ENCODE measurements at places on chromosomes 3 and 15. TPM values are rescaled to one million over a fixed set of nuclear protein-coding genes. Genes with fewer than 3 reads are reported as not detected.

DNA sequence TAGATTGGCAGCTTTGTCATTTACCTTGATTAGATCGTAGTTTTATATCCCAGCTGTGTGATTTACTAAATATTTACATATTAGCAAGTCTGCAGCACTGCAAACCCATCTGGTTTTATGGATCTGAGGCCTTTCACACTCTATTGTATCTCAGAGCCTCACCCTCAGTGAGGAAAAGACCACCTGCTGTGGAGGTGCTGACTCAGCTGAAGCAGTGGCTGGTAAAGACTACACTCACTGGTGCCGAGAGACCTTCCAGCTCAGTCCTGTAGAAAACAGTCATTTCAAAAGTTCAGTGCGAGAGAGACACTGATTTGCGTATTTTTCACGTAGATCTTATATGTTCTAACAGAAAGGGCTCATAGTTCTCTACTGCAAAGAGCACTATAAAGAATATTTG is 307.8 kb upstream of the TPM1 start:
- peaks cover 2% of the 10 kb centered on the region for H3K36me3 ChIP-seq
- DNase-seq = no peak
- no peaks in the 10 kb centered on the region for H3K27me3 ChIP-seq
- no peak overlapping the region for H3K27ac ChIP-seq
- H3K4me1 ChIP-seq = no peaks in the 10 kb centered on the region

DNA sequence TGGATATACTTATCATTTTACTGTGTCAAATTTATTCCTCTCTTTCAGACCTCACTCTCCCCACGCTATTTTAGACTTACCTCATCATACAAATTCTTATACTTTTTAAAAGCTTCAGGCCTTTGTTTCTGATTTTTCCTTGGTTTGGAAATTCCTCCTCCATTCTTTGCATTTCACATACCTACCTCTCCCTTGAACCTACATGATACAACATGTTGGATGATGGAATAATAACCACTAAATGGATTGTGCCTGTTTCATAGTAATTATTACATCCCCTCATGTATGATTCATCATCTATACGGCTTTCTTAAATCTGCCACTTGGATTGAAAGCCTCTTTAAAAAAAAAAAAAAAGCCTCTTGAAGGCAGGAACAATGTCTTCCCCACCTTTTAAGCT is 24.6 kb downstream of the TRIP4 start:
- H3K36me3 ChIP-seq = peaks cover 45% of the 10 kb centered on the region
- no peak overlapping the region for H3K27ac ChIP-seq
- no peaks in the 10 kb centered on the region for H3K27me3 ChIP-seq
- DNase-seq = no peak
- H3K4me1 ChIP-seq = no peaks in the 10 kb centered on the region

GRCh38 chr3:129644836-129645235 is 38.4 kb upstream of the PLXND1 start:
- H3K27me3 ChIP-seq = no peaks in the 10 kb centered on the region
- no peaks in the 10 kb centered on the region for H3K36me3 ChIP-seq
- no peak overlapping the region for H3K4me3 ChIP-seq

DNA sequence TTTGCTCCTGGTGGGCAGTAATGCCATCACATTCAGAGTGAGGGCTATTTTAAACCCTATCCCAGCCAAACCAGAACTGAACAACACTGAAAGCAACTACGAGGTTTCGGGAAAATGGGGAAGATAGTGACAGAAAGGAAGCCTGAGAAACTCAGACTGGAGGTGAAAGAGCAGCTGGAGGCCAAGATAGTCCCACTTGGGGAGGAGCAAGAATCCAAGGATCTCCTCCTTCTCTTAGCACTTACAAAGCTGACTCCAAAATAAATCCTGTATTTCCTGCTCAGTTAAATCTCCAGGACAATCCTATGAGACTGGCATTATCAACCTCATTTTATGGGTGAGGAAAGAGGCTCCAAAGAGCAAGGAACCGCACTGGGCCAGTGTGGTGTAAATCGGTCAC is 14.1 kb upstream of the SETMAR start:
- no peak overlapping the region for H3K4me3 ChIP-seq
- no peak for DNase-seq
- H3K36me3 ChIP-seq = no peaks in the 10 kb centered on the region
- H3K4me1 ChIP-seq = no peaks in the 10 kb centered on the region

DNA sequence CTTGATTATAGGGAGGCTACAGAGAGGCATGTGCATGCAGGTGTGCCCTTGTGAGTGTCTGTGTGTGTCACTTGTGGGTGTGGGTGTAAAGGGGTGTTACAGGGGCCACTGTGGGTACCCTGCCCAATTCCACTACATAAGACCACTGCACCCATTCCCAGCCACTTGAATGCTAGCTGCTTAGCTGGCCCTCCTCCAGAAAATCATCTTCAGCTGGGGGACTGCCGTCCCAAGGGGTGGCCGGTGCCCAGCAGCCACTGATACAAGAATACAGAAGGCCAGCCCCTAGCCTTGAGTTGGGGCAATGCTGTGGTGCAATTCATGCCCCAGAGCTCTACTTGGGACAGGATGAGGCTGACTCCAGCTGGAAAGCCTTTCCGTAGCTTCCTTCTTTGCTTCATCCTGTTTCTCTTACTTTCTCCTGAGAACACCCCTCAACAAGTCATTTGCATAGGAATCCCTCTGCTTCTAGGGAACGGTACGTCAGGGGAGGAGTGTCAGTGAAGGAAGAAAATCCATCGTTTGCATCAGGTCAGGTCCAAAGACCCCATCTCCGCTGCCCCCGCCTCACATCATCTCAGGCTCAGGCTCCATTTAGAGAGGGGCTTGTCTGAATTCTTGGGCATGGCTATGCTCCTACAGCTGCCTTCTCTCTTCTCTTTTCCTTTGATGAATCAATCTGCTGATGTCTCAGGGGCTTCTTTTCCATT is 72.0 kb downstream of the SCN5A start:
- no peaks in the 10 kb centered on the region for H3K36me3 ChIP-seq
- no peaks in the 10 kb centered on the region for H3K27me3 ChIP-seq
- no peak overlapping the region for H3K4me3 ChIP-seq
- no peak overlapping the region for H3K27ac ChIP-seq

GRCh38 chr3:180048840-180049239 is 12.1 kb upstream of the PEX5L start:
- H3K4me3 ChIP-seq = no peak overlapping the region
- no peak overlapping the region for H3K27ac ChIP-seq
- H3K4me1 ChIP-seq = no peaks in the 10 kb centered on the region
- peaks cover 4% of the 10 kb centered on the region for H3K27me3 ChIP-seq
- no peak for DNase-seq

DNA sequence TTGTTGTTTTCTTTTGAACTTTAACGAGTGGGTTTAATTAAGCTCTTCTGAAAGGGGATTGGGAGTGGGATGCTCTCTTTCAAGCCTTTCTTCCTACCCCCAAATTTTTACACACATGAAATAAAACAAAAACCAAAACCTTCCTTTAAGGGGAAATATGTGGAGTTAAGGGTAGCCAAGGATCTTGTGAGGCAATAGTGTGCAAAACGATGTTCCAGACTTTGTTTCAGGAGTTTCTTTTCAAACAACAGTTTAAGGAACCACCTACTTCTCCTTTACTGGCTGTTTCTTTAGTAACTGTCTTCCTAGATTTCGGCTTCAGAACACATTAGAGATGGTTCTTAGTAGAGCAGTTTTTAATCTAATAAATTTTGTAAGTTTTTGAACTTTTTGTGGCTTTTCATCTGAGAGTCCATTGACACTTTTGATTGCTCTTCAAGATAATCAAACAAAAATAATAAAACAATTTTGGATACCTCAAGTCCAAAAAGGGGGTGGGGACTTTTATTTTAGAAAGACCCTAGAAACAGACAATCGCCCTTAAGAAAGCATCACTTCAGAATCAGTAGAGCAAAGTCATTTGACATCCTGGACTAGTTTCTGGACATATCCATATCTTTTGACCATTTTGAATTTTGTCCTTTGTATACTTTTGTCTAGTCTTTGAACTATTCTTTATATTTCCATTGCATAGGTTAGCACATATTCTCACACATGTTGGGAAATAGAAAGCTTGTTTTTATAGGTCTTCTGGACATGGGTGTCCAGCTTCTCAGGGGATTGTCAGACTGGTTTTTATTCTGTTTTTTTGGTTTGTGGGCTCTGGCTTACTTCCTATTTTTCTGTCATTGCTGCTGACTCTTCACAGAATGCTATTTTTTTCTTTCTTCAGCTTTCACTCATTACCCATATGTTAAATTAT is 6.0 kb downstream of the DIPK2A start:
- H3K4me3 ChIP-seq = no peak overlapping the region
- no peaks in the 10 kb centered on the region for H3K27me3 ChIP-seq
- no peak overlapping the region for H3K27ac ChIP-seq
- DNase-seq = no peak
- H3K4me1 ChIP-seq = peaks cover 2% of the 10 kb centered on the region

DNA sequence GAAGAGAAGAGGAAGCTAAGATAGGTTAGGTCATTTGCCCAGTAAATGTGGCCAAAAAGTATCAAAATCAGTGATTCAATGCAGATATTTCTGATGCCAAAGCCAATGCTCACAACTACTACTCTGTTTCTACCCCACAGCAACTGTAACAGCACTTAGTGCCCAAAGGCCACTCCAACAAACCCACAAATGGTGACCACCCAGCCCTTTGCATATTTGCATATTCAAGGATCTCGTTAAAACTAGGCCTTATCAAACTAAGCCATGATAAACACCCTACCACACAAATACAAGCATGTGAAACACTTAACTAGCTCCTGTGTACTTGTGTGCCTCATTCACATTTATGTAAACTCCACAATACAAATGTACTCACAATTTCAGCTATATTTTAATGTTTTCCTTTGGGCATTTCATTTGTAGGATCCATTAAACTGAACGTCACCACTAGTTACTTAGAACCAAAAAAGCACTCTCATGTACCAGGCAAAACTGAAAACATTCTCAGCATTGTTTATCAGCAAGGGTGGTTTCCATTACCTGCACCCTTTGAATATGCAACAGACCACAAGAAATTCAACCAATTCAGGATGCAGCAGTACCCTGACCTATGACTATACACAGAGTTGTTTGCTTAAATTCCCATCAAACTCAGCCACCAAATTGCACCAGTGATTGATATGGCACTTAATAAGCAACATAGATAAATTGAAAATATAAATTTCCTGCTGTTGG is 111.2 kb upstream of the STT3B start:
- H3K27ac ChIP-seq = no peak overlapping the region
- no peak overlapping the region for H3K4me3 ChIP-seq
- DNase-seq = no peak

- H3K4me3 ChIP-seq = no peak overlapping the region
- H3K27me3 ChIP-seq = no peaks in the 10 kb centered on the region
- no peak for DNase-seq
- H3K27ac ChIP-seq = no peak overlapping the region
These were observed 34.0 kb upstream of the ARPIN start for GRCh38 chr15:89946681-89947299.

DNA sequence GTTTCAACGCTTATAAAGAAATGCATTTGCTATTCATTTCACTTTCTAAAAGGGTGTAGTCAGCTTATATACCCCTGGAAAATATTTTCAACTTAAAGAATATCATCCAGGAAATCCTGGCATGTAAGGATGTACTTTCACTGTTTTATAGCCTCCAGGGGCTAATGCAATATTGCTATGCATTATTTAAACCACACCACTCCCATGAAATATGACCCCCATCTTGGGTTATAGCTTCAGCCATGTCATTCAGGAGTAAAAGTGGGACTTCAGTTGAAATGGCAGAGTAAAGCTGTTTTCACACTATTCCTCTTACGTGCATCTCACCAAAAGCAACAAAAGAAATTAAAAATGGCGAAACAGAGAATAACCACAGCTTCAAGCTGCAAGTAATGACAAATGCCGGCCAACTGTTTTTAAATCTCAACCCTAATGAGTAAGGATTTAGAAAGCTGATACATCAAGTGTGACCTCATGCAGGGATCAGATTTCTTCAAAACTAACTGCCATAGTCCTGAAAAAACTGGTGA is 84.5 kb downstream of the COL6A6 start:
- H3K36me3 ChIP-seq = no peaks in the 10 kb centered on the region
- DNase-seq = no peak
- H3K4me3 ChIP-seq = no peak overlapping the region
- no peaks in the 10 kb centered on the region for H3K27me3 ChIP-seq
- H3K27ac ChIP-seq = no peak overlapping the region
- no peaks in the 10 kb centered on the region for H3K4me1 ChIP-seq

DNA sequence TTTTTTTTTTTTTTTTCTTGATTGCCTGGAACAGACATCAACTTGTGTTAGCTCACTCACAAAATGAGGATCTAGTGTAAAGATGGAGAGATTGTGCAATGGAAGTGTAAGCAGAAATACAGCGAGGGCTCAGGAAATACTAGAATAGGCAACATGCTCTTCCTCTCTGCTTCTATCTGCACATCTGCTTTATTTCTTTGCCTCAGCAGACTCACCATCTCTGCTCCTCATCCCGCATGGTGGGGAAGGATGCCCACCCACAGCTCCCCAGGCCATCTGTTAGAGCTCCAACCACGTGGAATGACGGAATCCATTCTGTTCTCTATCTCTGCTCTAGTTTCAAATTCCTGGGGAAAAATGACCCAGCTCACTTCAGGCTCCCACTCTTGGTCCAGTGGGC is 128.0 kb upstream of the ADAMTS9 start:
- H3K4me3 ChIP-seq = no peak overlapping the region
- no peaks in the 10 kb centered on the region for H3K27me3 ChIP-seq
- no peak overlapping the region for H3K27ac ChIP-seq
- DNase-seq = no peak
- H3K4me1 ChIP-seq = no peaks in the 10 kb centered on the region

GRCh38 chr15:37015035-37015434 is 85.3 kb downstream of the MEIS2 start:
- H3K27me3 ChIP-seq = no peaks in the 10 kb centered on the region
- no peaks in the 10 kb centered on the region for H3K36me3 ChIP-seq
- DNase-seq = no peak
- H3K27ac ChIP-seq = no peak overlapping the region
- no peaks in the 10 kb centered on the region for H3K4me1 ChIP-seq

- H3K36me3 ChIP-seq = peaks cover 3% of the 10 kb centered on the region
- peaks cover 48% of the 10 kb centered on the region for H3K4me1 ChIP-seq
- DNase-seq = no peak
- H3K27ac ChIP-seq = peak overlapping the region; percentile 30
- H3K4me3 ChIP-seq = no peak overlapping the region
These were observed 8.7 kb downstream of the SLC27A2 start for GRCh38 chr15:50190723-50191122.

DNA sequence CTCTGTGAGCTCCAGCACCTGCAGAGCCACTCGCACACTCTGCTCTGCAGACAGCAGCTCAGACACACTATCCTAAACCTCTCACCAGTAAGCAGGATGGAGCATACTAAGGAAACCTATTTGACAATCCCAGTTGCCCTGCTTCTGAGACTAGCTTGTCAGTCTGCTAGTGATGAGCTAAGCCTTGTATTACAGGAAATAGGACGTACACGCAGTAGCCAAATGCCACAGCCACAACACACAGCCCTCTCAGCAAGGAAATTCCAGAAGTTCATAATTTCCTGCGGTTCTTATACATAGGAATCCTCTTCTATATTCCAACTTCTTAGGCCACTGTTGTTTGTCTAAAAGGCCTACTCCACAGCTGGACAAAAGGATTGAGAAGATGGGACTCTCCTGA is 74.5 kb downstream of the MYLK start:
- H3K27me3 ChIP-seq = no peaks in the 10 kb centered on the region
- no peak overlapping the region for H3K27ac ChIP-seq
- no peaks in the 10 kb centered on the region for H3K36me3 ChIP-seq
- no peak overlapping the region for H3K4me3 ChIP-seq
- DNase-seq = no peak
- peaks cover 9% of the 10 kb centered on the region for H3K4me1 ChIP-seq

The CCR2 gene
- total RNA-seq = 3.4 TPM

The TOMM70 gene
- 55.8 TPM for total RNA-seq

The CTXN2 gene
- total RNA-seq = not detected

The MESP2 gene
- not detected for total RNA-seq

The OR5K2 gene
- not detected for total RNA-seq

The EXD1 gene
- not detected for total RNA-seq

The PLAAT1 gene
- total RNA-seq = 0.37 TPM

The KCNMB2 gene
- total RNA-seq = 0.33 TPM

The HRG gene
- 139 TPM for total RNA-seq
